Activated CD8-positive, alpha-beta memory T cell treated with anti-CD3 and anti-CD28 coated beads, Interleukin-2, amount 10 ng/mL, durations not matched to agents 7 days and 5 days (primary cell): ENCODE measurements at places on chromosomes 11 and 22.

- H3K27ac ChIP-seq, result no peak overlapping the region
- no peaks in the 10 kb centered on the region for H3K4me1 ChIP-seq
- no peak overlapping the region for H3K4me3 ChIP-seq
- DNase-seq, result no peak
- peaks cover 74% of the 10 kb centered on the region for H3K36me3 ChIP-seq
These were observed 52.2 kb upstream of the L3MBTL2 start for GRCh38 chr22:41152902-41153301.

DNA sequence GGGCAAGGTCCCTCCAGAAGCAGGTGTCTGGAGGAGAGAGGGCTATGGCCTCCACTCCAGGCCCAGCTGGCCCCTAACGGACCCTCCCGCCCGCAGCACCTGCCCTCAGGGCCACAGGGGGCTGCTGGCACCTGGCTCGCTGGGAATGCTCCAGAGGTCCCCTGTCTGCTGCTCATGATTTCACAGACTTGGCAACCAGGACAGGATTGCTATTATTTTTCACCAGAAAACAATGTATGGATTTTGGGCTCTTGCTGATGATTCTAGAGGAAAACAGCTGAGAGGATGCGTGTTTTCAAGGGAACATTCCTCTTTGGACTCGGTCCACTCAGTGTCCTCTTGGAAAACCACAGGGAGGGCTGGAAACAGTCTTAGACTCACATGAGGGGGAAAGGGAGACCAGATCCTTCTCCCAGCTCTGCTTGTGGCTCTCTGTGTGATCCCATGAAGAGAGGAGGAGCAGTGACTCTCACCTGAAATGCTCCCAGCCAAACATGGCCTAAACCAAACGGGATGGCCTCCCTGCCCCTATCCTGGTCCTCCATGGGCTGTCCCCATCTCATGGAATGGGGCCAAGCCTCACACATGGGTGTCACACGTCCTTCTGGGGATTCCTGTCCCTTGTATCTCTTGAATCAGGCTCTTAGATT lies 15.8 kb downstream of the MYEOV start:
- peaks cover 19% of the 10 kb centered on the region for H3K4me1 ChIP-seq
- H3K4me3 ChIP-seq, result no peak overlapping the region
- no peak overlapping the region for H3K27ac ChIP-seq
- H3K36me3 ChIP-seq, result no peaks in the 10 kb centered on the region

DNA sequence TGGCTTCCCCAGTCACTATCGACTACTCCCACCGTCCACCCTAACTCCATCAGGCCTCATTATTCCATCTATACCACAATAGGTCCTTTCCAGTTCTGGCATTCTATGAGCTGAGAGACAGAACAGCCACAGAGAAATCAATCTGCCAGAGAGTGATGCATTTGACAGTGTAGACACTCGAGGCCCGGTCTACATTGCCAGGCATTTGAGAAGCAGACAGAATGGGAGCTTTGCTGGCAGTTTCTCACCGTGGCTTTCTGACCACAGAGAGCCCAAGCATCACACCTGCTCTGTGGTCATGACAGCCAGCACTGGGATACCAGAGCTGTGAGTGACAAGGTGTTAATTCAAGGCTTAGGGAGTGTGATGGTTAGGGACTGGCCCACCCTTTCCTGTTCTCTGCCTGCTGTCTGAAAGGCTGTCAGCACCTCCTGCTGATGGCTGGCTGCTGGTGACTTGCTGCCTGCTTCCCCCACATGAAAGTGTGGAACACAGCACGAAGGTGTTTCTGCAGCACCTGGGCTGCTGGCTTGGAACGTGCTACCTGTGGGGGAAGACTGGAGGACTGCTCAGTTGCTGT lies 137.8 kb downstream of the KIRREL3 start:
- DNase-seq, result no peak
- H3K4me3 ChIP-seq, result no peak overlapping the region
- H3K27ac ChIP-seq, result no peak overlapping the region
- no peaks in the 10 kb centered on the region for H3K4me1 ChIP-seq
- no peaks in the 10 kb centered on the region for H3K36me3 ChIP-seq

- peaks cover 2% of the 10 kb centered on the region for H3K36me3 ChIP-seq
- DNase-seq, result no peak
- no peaks in the 10 kb centered on the region for H3K27me3 ChIP-seq
- H3K4me1 ChIP-seq, result no peaks in the 10 kb centered on the region
These were observed 24.5 kb downstream of the MCHR1 start for GRCh38 chr22:40703736-40704135.

DNA sequence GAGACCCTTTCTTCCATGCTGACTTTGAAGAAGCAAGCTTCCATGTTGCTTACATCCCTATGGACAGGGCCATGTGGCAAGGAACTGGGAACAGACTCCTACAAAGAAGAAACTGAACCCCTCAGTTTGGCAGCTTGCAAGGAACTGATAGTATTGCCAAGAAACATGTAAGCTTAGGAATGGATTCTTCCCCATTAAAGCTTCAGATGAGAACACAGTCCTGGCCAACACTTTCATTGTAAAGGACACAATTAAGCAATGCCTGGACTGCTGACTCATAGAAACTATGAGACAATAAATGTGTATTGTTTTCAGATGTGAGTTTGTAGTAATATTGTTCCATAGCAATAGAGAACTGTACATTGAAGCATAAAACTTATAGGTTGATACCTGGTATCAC lies 82.4 kb downstream of the AASDHPPT start:
- no peak overlapping the region for H3K27ac ChIP-seq
- no peak for DNase-seq
- H3K27me3 ChIP-seq, result peaks cover 3% of the 10 kb centered on the region
- peaks cover 11% of the 10 kb centered on the region for H3K36me3 ChIP-seq
- H3K4me1 ChIP-seq, result peaks cover 4% of the 10 kb centered on the region

- H3K36me3 ChIP-seq, result no peaks in the 10 kb centered on the region
- no peak overlapping the region for H3K4me3 ChIP-seq
- H3K27ac ChIP-seq, result no peak overlapping the region
- no peaks in the 10 kb centered on the region for H3K27me3 ChIP-seq
- DNase-seq, result peak; percentile 29
- no peaks in the 10 kb centered on the region for H3K4me1 ChIP-seq
These were observed 435.5 kb downstream of the TBC1D22A start for GRCh38 chr22:47197773-47198500.
